ENCODE measurements at places on chromosomes 13 and 19.
A peak's percentile ranks its signal among the peaks of the same experiment; 100 is the strongest.

DNA sequence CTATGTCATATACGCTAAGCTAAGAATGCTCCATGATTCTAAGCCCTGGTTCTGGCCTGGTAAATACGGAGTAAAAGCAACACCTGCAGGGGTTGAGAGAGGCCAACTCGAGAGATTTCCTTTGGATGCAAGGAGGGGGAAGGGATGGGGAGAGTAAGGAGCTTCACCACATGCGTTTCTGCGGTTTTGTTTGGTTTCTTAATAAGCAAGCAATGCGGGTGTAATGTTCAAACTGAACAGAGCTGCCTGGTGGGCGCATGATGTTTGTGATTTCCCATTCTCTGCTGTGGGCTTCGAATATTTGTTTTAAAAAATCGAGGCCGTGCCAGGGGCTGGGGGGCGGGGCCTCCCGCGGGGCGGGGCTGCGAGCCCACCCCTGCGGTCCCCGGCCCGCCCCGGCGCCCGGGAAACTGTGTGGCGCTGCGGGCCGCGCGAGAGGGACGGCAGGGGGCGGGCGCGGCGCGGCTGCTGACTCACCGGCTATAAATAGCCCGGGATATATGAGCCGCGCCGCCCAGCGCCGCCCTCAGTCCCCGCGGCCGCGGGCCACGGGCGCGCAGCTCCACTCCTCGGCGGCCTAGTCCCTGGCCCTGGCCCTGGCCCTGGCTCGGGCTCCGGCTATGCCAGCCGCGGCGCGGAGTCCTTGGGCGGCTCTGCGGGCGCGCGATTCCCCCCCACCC is 5.1 kb downstream of the BBC3 start:
- peak; percentile 75 for DNase-seq

DNA sequence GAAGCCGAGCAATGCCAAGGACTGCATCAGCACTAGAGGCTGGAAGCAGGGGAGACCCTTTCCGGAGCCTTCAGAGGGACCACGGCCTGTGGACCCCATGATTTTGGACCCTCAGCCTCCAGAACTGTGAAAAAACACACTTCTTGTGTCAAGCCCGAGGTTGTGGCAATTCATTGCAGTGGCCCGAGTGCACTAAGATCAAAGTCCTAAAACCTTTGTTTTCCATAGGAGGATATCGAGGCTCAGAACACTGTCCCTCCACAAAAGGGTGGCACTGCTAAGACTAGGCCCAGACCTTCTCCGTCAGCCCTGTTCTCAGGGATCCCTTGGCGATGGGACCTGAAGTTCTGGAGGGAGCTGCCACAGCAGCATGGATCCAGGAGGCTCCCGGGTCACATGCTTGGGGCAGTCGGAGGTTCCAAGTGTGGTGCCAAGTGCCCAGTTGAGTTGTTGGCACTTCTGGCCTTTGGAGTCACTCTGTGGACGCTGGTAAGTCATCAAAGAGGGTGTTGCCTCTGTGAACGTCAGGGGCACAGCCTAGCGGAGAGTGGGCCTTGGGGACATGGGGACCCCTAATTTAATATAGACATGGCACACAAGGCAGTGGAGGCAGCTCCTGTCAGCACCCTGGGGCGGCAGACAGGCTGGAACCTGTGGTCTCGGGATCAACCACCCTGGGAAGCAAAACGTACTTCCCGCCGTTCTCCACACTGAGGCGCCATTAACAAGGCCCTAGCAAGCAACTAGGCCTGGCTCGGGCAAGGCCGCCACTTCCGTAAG is 199.2 kb downstream of the COL4A1 start:
- no peak for DNase-seq

- no peak for DNase-seq
These were observed 1328.8 kb downstream of the OLFM4 start for GRCh38 chr13:54357284-54357933.

- DNase-seq = no peak
These were observed 779.3 kb downstream of the SLITRK5 start for GRCh38 chr13:88450515-88450914.

Data from stimulated activated CD8-positive, alpha-beta memory T cell treated with anti-CD3 and anti-CD28 coated beads, Interleukin-15, amount 100 ng/mL, for 1 hour (primary cell).